ENCODE measurements at places on chromosomes 2 and 18.

- DNase-seq, result no peak
Observed at GRCh38 chr2:21501376-21502027, 377.7 kb downstream of the TDRD15 start.

GRCh38 chr2:31579996-31580320 is 780 bp downstream of the SRD5A2 start:
- no peak for DNase-seq

DNA sequence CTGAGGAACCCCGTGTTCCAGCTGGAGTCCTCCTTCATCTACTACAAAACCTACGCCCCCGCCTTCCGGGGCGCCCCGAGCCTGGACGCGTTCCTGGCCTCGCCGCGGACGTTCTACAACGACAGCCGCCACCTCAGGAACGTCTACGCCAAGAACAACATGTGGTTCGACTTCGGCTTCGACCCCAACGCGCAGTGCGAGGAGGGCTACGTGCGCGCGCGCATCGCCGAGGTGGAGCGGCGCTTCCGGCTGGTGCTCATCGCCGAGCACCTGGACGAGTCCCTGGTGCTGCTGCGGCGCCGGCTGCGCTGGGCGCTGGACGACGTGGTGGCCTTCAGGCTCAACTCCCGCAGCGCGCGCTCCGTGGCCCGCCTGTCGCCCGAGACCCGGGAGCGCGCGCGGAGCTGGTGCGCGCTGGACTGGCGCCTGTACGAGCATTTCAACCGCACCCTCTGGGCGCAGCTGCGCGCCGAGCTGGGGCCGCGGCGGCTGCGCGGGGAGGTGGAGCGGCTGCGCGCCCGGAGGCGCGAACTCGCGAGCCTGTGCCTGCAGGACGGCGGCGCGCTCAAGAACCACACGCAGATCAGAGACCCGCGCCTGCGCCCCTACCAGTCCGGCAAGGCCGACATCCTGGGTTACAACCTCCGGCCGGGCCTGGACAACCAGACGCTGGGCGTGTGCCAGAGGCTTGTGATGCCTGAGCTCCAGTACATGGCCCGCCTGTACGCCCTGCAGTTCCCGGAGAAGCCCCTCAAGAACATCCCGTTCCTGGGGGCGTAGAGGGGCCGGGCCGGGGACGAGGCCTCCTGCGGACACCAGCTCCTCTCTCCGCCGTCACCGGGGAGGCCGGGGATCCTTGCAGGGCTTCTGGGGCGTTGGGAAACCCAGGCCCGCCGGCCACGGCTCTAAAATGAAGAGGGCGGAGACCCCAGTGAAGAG is 5.3 kb upstream of the NEU4 start:
- peak; percentile 74 for DNase-seq

GRCh38 chr2:212863185-212863588 is 288.2 kb downstream of the IKZF2 start:
- DNase-seq, result peak; percentile 48

DNA sequence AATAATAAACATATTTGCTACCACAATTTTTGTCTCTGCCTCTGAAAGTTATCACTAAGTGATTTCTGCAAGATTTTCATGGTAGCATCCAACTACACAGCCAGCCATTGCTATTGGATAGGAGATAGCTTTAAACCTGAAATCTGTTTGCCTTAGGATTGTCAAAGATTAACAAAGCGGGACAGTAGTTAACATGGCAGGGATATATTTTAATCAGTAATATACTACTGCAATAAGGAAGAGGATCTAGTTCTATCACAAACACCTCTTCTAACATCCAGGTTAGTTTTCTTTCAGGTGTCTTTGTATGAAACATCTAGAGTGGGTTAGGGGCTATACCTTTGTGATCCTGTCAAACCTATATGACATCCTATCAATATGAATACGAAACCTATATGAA is 641.3 kb downstream of the DPP10 start:
- no peak for DNase-seq

DNA sequence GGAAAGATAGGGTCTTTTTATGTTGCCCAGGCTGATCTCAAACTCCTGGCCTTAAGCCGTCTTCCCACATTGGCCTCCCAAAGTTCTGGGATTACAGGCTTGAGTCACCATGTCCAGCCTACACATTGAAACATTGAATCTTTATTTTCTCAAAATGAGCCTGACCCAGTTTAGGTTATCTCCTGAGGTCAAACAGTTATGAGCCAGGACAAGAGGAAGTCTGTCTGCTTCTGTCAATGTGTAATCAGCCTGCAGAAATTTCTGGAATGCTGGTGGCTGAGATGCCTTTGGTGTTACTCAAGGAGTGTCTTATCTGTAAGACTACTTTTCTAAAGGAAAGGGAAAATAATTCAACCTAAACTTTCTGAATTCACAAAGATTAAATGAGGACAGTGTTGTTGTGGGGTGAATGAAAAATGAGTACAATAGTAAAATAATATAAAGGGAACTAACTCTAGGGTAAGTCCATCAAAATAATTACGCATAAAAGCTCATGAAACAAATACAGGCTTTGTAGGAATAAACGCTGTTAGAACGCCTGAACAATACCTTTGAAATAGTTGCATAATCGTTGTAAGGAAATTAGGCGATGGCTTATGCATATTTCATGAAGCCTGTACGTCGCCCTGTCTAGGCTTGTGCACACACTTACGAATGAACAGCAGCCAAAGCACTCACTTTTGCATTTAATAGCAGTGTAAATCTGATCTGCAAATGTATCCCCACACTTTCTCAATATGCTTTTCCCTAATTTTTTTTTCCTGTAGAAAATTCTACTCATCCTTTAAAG is 260.8 kb downstream of the RDH14 start:
- no peak for DNase-seq

GRCh38 chr2:203878063-203878462 is 10.5 kb downstream of the CTLA4 start:
- DNase-seq, result no peak

- DNase-seq, result no peak
Observed at GRCh38 chr2:137411585-137411984, 552.7 kb upstream of the HNMT start.

DNA sequence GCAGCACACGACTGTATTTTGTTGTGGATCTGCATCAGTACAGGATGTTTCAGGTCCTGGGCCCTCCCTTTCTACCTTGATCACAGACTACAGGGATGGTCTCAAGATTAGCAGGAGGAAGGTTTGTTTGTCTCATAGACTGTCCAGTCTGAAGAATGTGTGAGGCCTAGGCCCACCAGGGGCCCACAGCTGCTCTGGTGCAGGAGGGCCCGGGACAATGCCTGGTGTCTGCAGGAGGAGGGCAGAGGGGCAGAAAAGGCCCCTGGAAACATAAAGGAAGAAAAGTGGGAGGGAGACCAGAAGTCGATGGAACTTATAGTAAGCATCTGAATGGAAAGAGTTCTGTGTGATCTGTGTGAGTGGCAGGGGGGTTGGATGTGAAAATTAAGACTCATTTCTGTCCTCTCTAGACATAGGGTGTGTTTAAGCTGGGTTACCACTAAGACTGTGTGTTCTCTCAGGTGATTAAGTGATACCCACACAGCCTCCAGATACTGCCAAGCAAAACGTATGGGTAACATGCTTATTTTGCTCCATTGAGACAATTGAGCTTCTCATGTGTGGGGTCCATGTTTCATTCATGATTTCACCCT is 33.4 kb upstream of the LPIN2 start:
- peak; percentile 53 for DNase-seq

DNA sequence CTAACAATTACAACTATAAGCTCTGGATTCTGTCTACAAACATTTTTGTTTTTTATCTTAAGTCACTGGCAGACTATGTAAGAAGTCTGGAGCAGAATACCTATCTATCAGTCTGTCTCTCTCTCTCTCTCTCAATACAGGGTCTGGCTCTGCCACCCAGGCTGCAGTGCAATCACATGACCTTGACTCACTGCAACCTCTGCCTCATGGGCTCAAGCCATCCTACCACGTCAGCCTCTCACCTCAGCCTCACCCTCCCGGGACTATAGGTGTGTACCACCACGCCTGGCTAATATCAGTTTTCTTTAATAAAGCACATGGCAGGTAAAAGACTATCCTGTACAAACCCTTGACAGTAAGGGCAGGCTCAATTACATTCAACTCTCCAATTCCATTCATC is 96.9 kb downstream of the OSBPL1A start:
- DNase-seq, result no peak

- DNase-seq, result peak; percentile 30
Observed at GRCh38 chr2:26772064-26773001, 8.2 kb downstream of the SLC35F6 start.

GRCh38 chr18:58239879-58240278 is 195.9 kb downstream of the NEDD4L start:
- DNase-seq, result no peak

- no peak for DNase-seq
Observed at GRCh38 chr2:25617948-25618646, 55.3 kb downstream of the DTNB start.

GRCh38 chr2:118847762-118848172 is 319 bp upstream of the EN1 start:
- peak; percentile 37 for DNase-seq

GRCh38 chr2:112705575-112705974 is 15.2 kb upstream of the NT5DC4 start:
- DNase-seq, result no peak

DNA sequence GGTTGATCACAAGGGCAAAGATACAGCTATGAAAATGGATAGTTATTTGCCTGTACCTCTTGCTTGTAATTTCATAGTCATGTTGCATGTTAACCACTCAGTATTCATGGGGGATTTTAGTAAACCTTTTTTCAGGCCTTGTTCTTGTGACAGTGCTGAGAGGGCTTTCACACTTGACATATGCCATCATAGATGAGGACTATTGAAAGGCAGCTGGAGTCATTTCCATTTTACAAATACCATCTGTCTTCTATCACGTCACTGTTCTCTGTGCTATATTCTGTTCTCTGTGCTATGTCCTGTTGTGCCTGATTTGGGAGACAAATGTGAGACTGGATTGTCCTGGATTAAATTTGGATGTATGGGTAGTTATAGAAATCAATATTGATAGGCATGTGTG is 131.7 kb downstream of the LYPD6B start:
- DNase-seq, result no peak
